ENCODE measurements at places on chromosomes 2 and 18.

DNA sequence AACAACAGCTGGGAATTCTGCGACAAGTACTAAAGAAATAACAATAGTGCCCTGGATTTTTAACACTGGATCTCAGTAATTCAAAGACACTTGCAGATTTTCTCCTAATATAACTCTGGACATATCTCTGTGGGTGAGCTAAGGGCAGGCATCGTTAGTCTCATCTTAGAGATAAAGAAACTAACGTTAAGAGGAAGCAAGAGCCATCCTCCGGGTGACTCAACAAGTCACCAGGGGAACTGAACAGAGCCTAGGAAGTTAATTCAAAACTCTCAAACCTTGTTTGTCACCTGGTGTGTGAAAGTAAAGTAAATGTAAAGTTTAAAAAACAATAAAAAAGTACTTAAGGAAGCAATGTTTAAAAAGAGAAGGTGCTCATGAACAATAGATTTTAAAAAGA lies 41.6 kb upstream of the NRP2 start:
- DNase-seq = no peak

- no peak for DNase-seq
Observed at GRCh38 chr2:25844089-25844488, 34.2 kb downstream of the ASXL2 start.

GRCh38 chr18:47036298-47036874 lies 965 bp upstream of the ELOA2 start:
- DNase-seq = peak; percentile 46

DNA sequence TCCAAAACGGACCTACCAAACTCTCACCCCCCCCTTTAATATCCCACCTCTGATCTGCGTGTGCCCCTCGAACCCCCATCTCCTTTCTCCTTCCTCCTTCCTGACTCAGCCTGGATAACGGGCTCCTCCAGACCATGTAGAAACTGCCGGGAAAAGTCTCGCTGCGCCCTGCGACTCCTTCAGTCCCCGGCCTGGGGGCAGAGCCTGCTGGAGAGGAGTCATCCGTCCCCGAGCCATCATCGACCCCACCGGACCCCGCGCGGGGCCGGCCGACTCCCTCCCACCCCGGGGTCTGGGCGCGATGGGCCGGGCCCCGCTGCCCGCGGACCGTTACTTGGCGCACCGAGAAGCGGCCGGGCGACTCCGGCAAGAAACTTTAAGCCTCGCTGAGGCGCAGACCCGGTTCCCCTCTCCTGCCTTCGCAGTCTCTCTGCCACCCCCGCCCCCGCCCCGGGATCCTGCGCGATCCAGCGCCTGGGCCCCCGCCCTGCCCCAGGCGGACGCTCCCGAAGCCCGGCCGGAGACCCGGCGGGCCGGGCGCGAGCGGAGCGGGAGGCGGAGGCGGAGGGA lies 3.4 kb downstream of the ZEB2 start:
- DNase-seq = no peak

DNA sequence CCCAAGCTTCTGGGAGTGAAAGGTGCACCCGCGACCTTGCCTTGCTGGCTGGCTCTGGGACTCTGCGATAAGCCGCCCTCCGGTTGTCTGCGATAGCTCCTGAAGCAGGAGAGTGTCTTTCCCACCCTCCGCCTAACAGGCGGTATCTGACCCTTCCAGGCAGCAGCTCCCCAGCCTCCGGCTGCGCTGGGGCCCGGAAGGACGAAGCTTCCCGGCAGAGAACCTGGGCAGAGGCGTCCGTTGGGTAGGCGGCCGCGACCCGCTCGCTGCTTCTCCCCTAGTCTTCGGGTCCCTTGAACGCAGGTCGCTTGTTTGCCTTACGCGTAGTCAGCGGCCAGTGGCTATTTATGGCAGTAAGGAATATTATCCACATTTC lies 446 bp upstream of the RHBDD1 start:
- no peak for DNase-seq

Measured in NAMALWA (cell line).